Pancreas (tissue), 10 donors: ENCODE measurements at places on chromosomes 3 and 15. TPM values are rescaled to one million over a fixed set of nuclear protein-coding genes. Genes with fewer than 3 reads are reported as not detected.

The C3orf22 gene
- not detected for total RNA-seq

The ACTC1 gene
- total RNA-seq: 0.29 TPM

The CAMK2N2 gene
- total RNA-seq: 22.2 TPM

GRCh38 chr15:41856716-41857115 lies 18.1 kb downstream of the PLA2G4B start:
- no peaks in the 10 kb centered on the region for H3K27me3 ChIP-seq
- no peaks in the 10 kb centered on the region for H3K4me1 ChIP-seq
- no peaks in the 10 kb centered on the region for H3K36me3 ChIP-seq
- H3K4me3 ChIP-seq: no peak overlapping the region
- H3K27ac ChIP-seq: no peak overlapping the region

DNA sequence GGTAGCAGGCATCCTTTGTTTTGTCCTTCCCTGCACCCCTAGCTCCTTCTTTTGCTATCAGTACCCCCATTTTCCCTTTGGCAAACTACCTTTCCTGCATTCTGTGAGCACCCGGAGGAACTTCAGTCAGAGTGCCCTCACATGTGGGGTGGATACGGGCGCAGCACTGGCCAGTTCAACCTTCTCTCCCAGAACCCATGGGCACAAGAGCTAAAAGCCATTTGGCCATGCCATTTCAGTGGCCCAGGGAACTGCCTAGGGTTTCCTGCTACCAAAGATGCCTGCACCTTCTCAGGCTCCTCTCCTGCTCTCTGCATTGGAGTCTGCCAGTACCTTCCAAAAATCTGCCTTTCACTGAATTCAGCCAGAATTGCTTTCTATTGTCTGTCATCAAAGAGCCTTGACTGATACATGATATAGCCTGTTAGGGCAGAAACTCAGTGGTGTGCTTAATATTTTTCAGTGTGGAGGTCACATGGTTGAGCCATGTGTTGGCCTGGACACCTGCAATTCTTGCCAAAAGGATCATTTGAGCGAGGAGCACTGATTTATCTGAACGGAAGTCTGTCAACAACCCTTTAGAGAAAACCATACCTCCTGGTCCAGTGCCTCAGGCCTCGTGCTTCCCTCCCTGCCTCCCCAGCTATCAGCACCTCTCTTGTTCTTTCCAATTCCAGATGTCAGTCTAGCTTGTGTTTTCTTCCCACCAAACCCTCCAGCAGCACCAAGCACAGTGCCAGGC lies 27.0 kb upstream of the HHATL start:
- no peaks in the 10 kb centered on the region for H3K36me3 ChIP-seq
- no peak overlapping the region for H3K4me3 ChIP-seq
- H3K4me1 ChIP-seq: no peaks in the 10 kb centered on the region

GRCh38 chr3:16060945-16061344 lies 113.5 kb upstream of the GALNT15 start:
- no peaks in the 10 kb centered on the region for H3K27me3 ChIP-seq
- no peak for DNase-seq
- no peaks in the 10 kb centered on the region for H3K36me3 ChIP-seq
- H3K27ac ChIP-seq: no peak overlapping the region

DNA sequence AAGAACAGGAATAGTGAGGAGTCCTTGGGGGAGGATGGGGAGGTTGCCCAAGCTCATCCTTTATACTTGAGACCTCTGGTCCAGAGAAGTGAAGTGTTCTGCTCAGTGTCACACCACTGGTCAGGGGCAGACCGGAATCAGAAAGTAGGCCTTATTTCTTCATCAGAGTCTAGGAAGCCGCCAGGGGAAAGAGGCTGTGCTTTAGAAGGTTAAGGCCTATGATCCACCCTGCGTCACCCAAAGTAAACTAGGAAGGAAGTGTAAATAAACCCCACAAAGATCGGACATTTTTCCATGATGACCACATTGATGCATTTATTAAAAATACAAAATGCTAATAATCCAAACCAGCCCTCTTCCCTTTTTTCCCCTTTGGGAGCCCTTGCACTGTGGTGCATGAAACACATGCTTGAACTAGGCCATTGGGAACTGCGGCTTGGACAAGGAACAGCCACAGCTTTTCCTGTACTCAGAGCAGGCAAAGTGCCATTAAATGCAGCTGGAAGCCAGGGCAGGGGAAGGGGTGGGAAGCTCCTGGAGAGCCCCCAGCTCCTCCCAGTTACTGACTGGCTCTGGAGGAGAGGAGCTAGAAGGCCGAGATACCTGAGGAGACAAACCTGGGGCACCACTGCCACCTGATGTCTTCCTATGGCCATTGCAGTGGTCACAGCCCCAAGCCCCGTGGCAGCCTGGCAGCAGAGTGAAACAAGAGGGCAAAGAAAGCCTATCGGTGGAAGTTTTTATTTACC lies 37.0 kb downstream of the CDC25A start:
- no peaks in the 10 kb centered on the region for H3K36me3 ChIP-seq
- no peaks in the 10 kb centered on the region for H3K4me1 ChIP-seq
